ENCODE measurements at places on chromosomes 16 and 17.

GRCh38 chr17:49986396-49987289 lies 8.4 kb downstream of the DLX3 start:
- DNase-seq = no peak

- DNase-seq = no peak
These were observed 44.8 kb upstream of the CDRT4 start for GRCh38 chr17:15512071-15512709.

DNA sequence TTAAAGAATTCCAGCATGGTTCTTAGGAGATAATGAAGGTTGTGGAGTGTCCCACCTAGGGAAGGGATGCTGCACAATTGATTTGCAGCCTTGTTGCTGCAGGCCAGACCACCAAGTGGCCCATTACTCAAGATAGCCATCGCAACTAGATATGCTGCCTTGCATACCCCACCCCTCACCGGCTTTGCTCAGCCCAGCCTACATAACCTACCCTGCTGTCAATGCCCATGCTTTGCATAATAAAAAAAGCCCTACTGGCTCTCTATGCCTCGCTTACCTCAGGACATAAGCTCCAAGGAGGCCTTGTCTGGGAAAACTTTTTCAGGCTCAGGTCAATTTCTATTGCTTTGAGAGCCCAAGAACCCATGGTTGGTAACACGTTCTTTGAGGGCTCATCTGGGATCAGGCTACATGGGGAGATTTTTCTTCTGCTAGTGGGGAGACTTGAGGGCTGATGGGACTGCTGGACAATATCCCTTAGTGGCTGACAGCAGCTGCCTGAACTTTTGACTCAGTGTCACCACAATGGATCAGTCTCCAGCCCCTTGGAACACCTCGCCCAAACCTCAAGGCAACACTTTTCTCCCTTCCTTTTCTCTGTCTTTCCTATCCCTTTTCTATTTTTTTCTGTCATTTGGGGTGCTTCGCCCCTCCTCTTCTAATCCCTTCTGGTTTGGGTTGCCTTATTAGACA lies 38.3 kb downstream of the SCPEP1 start:
- DNase-seq = no peak

GRCh38 chr17:75088465-75089417 lies 987 bp downstream of the SLC16A5 start:
- DNase-seq = no peak

DNA sequence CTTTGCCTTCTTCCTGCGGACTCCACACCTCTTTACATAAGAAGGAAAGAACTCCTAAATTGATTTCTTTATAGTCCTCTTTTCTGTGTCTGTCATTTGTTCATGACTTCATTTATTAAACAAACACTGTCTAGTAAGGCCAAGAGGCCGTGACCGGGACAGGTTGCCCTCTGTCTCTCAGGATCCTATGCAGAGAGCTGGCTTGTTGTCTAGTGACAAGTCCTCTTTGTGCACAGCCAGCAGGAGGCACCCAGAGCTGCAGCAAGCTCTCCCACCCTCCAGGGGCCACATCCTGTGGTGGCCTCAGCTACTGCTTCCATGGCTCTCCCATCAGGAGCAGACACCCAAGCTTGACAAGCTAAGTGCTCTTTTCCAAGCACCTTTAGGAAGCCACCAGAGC lies 50.6 kb downstream of the PLD6 start:
- DNase-seq = no peak

GRCh38 chr16:27642756-27643155 lies 92.8 kb downstream of the KATNIP start:
- DNase-seq = no peak

- no peak for DNase-seq
These were observed 69.1 kb upstream of the PMFBP1 start for GRCh38 chr16:72241008-72241407.

DNA sequence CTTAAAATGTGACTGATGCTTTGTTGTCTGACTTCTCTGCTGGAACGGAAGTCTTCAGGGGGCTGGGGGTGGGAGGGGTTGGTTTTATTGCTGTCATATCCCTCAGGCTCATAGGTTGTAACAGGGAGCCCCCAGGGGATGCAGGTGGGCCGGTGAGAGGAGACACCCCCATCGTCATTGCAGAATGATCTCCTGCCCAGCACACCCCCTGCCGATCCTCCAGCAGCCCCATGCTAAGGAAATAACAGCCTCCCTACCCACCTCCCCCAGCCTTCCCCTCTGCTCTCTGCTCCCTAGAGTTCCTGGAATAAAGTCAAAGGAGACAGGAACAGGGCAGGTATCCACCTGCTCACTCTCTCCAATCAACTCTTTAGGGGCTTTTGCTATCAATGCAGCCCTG lies 270.1 kb upstream of the TNRC6C start:
- no peak for DNase-seq

DNA sequence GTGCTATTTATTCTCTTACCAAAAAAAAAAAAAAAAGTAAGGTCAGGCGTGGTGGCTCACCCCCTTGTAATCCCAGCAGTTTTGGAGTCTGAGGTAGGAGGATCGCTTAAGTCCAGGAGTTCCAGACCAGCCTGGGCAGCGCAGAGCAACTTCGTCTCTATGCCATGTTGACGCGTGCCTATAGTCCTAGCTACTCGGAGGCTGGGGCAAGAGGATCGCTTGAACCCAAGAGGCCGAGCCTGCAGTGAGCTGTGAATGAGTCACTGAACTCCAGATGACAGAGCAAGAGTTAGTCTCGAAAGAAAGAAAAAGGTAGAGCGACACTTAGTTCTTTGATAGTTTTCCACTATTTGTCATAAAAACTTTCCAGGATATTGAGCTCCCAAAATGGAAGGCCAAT lies 1.4 kb upstream of the TENT4B start:
- DNase-seq = no peak

- DNase-seq = no peak
These were observed 11.6 kb downstream of the ST6GALNAC1 start for GRCh38 chr17:76631821-76632565.

GRCh38 chr17:50661795-50662391 lies 27.2 kb downstream of the ABCC3 start:
- no peak for DNase-seq

- DNase-seq = no peak
These were observed 128.7 kb downstream of the TANGO6 start for GRCh38 chr16:68972013-68972412.

GRCh38 chr16:79613009-79613408 lies 12.5 kb upstream of the MAF start:
- DNase-seq = no peak

GRCh38 chr17:66268247-66268927 lies 34.0 kb upstream of the PRKCA start:
- DNase-seq = no peak

DNA sequence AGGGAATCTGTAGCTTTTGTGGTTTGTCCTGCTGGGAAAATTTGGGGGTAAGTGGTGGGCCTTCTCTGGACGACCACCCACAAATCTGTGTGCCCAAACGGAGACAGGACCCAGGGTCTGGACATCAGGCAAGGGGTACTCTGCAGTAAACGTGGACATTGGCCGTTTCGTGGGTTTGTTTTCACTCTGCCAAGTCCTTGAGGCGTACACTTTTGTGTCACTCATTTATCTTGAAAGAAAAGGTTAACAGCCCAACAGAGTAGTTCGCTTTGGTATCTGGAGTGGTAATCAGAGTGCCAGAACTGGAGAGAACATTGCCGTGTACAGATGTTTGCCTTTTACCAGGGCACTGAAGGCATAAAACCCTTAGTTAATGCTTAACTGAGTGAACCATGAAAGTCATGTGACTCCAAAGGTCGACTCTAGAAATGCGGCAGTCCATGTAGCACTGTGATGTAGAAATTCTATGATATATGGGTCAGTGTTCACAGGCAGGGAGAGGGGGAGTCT lies 15.4 kb downstream of the NAA60 start:
- no peak for DNase-seq

GRCh38 chr16:50281391-50282009 lies 15.1 kb downstream of the ADCY7 start:
- no peak for DNase-seq

GRCh38 chr17:29084541-29085146 lies 41.7 kb downstream of the PIPOX start:
- DNase-seq = no peak

- no peak for DNase-seq
These were observed at the start of gene KIF19 for GRCh38 chr17:74325743-74326379. TSS of gene KIF19 (plus strand) at chr17:74326226. CDS start at chr17:74326350, 124 bp downstream.

DNA sequence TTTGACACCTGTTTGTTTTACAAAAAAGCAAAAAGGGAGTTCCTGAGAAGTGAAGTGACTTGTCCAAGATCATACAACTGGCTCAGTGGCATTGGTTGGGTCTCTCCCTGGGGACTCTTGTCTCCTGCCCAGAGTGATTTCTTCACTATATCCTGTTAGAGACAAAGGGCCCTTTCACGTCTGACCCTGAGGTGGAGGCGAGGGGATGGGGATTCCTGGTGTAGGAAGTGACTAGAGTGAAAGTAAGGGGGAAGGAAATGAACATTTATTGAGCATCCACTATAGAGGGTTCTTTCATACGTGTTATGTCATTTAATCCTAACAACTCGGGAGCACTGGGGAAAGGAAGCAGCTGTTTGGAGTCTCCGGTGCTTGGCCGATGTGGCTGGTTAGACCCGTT lies 9.0 kb downstream of the ITGB3 start:
- DNase-seq = no peak

GRCh38 chr16:57016831-57017230 lies 27.5 kb downstream of the NLRC5 start:
- DNase-seq = no peak

DNA sequence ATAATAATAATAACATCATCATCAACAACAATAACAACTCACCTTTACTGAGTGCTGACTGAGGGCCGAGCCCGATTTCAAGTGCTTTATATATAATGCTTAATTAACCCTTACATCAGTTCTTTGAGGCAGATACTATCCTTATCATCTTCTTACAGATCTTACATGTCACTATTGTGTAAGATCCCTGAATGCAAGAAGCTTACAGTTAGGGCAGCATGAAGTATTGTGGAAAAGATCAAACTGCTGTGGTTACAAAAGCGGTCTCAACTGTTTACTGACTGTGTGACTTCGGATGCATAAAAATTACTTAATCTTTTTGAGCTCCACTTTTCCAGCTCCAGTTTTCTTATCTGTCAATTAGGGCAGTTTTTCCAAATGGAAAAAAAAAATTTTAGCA lies 3.3 kb downstream of the VAT1 start:
- DNase-seq = no peak

DNA sequence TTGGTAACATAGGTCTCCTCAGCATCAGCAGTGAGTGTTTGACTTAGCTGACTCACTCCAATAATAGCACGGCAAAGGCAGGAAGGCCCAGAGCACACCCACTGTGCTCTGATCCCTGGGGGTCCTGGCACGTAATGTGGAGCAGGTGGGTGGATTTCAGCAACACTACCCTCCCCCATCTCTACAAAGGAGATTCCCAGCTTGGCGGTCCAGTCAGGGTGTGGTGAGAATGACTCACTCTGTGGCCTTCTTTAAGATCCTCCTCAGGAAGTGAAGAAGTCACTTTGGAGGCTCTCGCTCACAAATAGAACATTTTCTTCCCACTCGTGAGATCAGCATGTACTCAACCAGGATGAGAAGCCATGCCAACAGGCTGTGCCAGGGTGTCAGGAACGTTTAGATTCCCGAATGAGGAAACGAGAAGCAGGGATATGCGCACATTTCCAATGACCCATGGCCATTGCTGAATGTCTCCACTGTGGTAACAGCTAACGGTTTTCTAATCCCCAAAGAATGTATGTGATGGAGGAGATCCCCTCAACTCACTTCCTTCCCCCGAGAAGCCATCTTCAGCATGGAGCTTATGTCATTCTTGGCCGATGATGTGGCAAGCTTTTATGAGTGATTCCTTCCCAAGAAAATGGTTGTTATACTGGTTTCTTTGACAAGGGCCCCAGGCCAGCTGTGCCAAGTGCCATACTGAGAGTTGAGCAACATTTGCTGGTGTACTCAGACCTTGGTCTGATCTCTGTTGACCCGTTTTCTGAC lies 365.2 kb downstream of the C16orf95 start:
- DNase-seq = no peak

- no peak for DNase-seq
These were observed 8.6 kb upstream of the MC1R start for GRCh38 chr16:89909777-89910716.

GRCh38 chr17:55390364-55390977 lies 31.2 kb downstream of the MMD start:
- no peak for DNase-seq

- DNase-seq = no peak
These were observed 9.8 kb downstream of the TMEM208 start for GRCh38 chr16:67236563-67237395.

DNA sequence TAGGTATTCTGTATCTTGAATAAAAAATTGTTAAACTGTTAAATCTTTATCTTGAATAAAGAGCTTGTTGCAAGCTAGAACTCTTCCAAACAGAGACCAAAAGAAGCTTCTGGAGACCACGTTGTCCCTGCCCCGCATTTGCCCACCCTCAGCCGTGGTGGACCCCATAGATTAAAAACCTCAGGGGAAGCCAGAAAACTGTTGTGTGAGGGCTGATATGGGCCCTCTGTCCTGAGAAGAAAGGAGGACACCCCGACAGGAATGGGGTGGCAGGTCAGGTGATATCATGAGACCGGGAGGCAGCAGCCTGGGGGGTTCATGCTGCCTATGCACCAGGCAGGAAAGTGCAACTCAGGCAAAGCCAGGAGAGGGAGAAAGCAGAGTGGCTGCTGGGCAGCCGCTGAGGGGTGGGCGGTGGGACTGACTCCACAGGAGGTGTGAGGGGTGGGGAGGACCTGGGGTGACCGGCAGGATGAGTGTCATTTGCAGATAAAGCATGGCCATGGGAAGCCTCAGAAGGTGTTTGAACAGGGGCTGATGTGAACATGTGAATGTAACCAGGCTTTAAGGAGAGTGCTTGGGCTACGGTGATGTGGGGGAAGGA lies 147.8 kb downstream of the IRF8 start:
- DNase-seq = no peak

DNA sequence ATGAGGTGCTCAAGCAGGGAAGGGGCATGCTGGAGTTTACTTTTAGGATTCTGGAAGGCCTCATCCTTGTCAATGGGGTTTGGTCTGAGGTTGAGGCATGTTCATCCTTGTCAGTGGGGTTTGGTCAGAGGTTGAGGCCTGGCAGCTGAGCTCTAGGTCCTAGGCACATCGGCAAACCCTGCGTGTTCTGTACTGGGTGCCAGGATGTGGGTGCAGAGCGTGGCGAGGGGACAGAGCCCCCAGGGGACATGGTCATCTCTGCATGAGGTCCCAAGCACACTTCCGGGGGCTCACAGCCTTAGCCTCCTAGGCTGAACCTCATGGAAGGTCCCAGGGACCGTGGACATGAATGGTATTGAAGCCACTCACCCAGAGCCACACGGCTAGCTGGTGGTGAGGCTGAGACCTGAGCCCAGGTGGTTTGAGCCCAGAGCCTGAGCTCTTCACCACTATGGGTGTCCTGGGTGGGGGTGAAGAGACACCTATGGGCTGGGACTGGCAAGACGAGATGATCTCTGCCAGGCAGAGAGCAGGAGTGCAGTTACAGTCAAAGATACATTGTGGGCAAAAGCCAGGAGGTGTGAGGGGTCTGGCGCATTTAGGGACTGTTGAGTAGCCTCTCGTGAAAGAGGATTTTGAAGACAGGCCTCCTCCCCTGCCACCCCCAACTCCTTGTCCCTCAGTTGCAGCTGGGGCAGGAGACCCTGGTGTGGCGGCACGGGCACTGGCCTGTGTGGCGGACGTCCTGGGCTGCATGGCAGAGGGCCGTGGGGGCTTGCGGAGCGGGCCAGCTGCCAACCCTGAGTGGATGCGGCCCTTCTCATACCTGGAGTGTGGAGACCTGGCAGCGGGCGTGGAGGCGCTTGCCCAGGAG lies 19.3 kb downstream of the FCSK start:
- DNase-seq = no peak

All from activated CD8-positive, alpha-beta memory T cell treated with anti-CD3 and anti-CD28 coated beads for 1 hour (primary cell).